ENCODE measurements at places on chromosomes 7 and 10. TPM values are rescaled to one million over a fixed set of nuclear protein-coding genes. Genes with fewer than 3 reads are reported as not detected.

The FKBP9 gene
- 372 TPM for total RNA-seq

The CTAGE6 gene
- 0.66 TPM for total RNA-seq

The VPS26A gene
- 49.0 TPM for total RNA-seq

The PPP1R17 gene
- total RNA-seq = not detected

The GNAT3 gene
- not detected for total RNA-seq

The SLC26A4 gene
- 0.33 TPM for total RNA-seq

The RALA gene
- total RNA-seq = 33.3 TPM

The NPY4R2 gene
- 0.17 TPM for total RNA-seq

The OLAH gene
- total RNA-seq = not detected

The CALN1 gene
- total RNA-seq = not detected

The ZNF32 gene
- 39.5 TPM for total RNA-seq

The KNDC1 gene
- total RNA-seq = 2.3 TPM

The IMPDH1 gene
- total RNA-seq = 69.0 TPM

The SFRP4 gene
- 1.7 TPM for total RNA-seq

The NXPH1 gene
- total RNA-seq = not detected

The PAPOLB gene
- 0.15 TPM for total RNA-seq

The STOX1 gene
- total RNA-seq = not detected

The ACSM6 gene
- total RNA-seq = not detected

The NAT16 gene
- total RNA-seq = not detected

The VWDE gene
- not detected for total RNA-seq

The SLC18A3 gene
- not detected for total RNA-seq

The CPA5 gene
- not detected for total RNA-seq

The PDLIM1 gene
- total RNA-seq = 15.0 TPM

The EMX2 gene
- not detected for total RNA-seq

The ZNF22 gene
- 9.3 TPM for total RNA-seq

The MRC1 gene
- under 0.01 TPM for total RNA-seq

The ERVW-1 gene
- not detected for total RNA-seq

The SLC13A1 gene
- not detected for total RNA-seq

The RHOBTB1 gene
- 16.0 TPM for total RNA-seq

The CEP55 gene
- 3.8 TPM for total RNA-seq

The IPMK gene
- 7.1 TPM for total RNA-seq

The CUBN gene
- total RNA-seq = 3.3 TPM

The RTKN2 gene
- 1.3 TPM for total RNA-seq

The METTL27 gene
- total RNA-seq = 36.6 TPM

The SUN3 gene
- total RNA-seq = not detected

The RELN gene
- total RNA-seq = 4.7 TPM

The MYL10 gene
- not detected for total RNA-seq

The CCL26 gene
- total RNA-seq = 0.33 TPM

The CHST3 gene
- total RNA-seq = 15.4 TPM

The FBXW4 gene
- 40.9 TPM for total RNA-seq

Data from smooth muscle cell of trachea (primary cell).